Muscle of arm (tissue), 14 donors: ENCODE measurements at places on chromosomes 1 and 21. TPM values are rescaled to one million over a fixed set of nuclear protein-coding genes. Genes with fewer than 3 reads are reported as not detected.

Gene CFHR3
- 10.5 TPM for polyA plus RNA-seq

Gene TEX38
- not detected for polyA plus RNA-seq

Gene C1orf105
- polyA plus RNA-seq = 145 TPM

Gene PDC
- 0.89 TPM for polyA plus RNA-seq

Gene SERPINC1
- 0.37 TPM for polyA plus RNA-seq

Gene AKR7A2
- polyA plus RNA-seq = 47.7 TPM

Gene PRAMEF11
- polyA plus RNA-seq = not detected

Gene IARS2
- 52.2 TPM for polyA plus RNA-seq

- no peak for DNase-seq
Observed at GRCh38 chr1:77977989-77978292, 931 bp downstream of the FUBP1 start.

DNA sequence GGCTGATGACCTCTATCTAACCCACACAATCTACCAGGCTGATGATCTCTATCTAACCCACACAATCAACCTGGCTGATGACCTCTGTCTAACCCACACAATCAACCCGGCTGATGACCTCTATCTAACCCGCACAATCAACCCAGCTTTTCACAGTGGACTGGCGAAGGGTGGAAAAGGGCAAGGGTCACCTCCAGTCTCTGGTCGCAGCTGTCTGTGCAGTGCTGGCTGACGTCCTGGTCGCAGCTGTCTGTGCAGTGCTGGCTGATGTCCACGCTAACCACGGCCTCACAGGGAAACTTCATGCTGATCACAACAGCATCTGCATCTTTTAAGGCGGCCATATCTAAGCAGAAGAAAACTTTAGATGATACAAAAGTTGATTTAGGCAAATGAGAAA is 12.2 kb upstream of the CCDC27 start:
- no peak for DNase-seq

GRCh38 chr1:203823306-203823705 is 27.9 kb downstream of the ZBED6 start:
- no peak for DNase-seq

DNA sequence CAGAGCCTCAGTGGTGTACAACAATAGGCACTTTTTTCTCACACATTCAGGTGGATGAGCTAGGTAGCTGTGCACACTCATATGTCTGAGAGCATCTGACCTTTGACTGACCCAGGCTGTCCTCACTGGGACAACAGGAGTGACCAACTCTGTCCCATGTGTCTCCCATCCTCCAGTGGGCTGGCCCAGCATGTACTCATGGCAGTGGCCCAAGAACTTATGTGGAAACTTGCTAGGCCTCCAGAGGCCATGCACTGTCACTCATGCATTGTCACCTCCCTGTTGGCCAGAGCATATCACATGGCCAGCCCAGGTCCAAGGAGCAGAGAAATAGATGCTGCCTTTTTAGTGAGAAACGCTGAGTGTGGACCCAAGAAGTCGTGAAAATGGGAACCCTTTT is 158.8 kb downstream of the IGSF21 start:
- no peak for DNase-seq

DNA sequence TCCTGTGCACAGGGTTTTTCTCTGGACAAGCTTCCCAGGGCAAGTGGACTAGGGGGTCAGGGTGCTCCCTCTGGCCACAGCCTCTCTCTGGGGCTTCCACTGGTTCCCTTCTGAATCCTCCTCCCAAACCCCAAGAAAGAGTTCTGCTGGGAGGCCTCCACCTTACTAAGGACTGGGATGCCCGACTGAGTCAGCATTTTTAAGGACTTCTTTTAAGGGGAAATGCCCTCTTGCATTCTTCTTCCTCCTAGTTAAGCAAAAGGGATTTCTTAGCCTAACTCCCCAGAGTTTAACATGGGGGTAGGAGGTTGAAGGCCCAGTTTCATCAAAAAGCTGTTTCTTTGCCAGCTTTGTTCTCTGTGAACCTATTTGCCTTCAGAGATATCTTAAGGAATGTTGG is 99.7 kb upstream of the KRTAP19-8 start:
- DNase-seq = no peak

- DNase-seq = no peak
Observed at GRCh38 chr1:7004181-7004580, 218.9 kb downstream of the CAMTA1 start.

DNA sequence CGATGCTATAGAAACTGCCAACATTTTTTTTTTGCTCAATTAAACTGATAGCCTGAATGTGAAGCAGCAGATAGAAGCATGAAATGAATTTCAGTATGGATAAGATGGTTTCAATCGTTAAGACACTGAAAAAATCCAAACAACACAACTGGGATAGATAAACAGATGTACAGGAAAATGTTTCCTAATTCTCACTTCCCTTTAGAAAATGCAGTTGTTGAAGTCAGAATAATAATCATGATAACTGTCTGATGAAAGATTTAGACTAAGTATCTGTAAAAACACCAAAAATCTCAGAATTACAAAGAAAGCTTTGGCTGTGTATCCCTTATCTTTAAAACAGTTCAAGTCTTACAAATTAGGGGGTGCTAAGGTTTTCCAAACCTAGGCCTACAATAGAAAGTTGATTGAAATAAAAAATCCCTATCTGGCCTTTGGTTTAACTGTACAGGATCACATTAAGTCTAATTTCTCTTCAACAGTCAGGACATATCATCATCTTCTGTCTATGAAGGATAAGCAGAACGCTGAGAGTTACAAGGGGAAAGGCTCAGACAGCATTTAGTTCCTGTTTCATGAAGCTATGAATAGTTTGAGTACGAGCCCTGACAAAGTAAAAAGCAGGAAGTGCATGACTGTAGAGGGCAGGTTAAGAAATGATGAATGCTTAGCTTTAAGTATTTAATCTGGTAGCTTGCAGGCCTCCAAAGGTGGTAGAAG is 203.2 kb downstream of the APP start:
- DNase-seq = no peak

GRCh38 chr1:154861607-154862094 is 8.4 kb downstream of the KCNN3 start:
- no peak for DNase-seq

- DNase-seq = no peak
Observed at GRCh38 chr1:21639594-21640041, 29.5 kb downstream of the RAP1GAP start.

DNA sequence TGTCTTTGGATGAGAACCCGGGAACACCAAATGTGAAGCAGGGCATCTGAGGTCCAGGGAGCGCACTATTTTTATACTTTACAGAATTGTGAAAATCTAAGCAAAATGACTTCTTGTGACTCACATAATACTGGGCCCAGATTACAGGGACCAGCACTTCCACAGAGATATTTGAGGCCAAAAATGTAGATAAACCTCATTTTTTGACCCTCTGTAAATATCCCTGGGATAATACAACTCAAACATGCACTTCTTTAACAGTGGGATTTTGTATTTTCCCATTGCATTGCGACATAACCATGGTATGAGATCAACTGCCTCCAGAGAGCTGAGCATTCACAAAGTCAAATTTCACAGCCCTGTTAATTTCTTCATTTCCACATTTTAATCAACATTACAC is 289.4 kb upstream of the ADGRL4 start:
- no peak for DNase-seq

DNA sequence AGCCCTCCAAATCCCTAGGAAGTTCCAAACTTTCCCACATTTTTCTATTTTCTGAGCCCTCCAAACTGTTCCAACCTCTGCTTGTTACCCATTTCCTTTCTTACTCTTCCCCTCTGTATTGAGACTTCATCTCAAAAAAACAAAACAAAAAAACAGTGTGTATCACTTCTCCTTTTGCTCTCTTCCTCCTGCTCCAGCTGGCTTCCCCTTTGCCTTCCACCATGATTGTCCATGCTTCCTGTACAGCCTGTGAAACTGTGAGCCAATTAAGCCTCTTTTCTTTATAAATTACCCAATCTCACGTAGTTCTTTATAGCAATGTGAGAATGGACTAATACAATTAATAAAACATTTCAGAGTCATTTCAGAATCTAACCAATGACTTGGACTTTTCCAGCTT is 69.6 kb upstream of the KRTAP19-8 start:
- DNase-seq = no peak

DNA sequence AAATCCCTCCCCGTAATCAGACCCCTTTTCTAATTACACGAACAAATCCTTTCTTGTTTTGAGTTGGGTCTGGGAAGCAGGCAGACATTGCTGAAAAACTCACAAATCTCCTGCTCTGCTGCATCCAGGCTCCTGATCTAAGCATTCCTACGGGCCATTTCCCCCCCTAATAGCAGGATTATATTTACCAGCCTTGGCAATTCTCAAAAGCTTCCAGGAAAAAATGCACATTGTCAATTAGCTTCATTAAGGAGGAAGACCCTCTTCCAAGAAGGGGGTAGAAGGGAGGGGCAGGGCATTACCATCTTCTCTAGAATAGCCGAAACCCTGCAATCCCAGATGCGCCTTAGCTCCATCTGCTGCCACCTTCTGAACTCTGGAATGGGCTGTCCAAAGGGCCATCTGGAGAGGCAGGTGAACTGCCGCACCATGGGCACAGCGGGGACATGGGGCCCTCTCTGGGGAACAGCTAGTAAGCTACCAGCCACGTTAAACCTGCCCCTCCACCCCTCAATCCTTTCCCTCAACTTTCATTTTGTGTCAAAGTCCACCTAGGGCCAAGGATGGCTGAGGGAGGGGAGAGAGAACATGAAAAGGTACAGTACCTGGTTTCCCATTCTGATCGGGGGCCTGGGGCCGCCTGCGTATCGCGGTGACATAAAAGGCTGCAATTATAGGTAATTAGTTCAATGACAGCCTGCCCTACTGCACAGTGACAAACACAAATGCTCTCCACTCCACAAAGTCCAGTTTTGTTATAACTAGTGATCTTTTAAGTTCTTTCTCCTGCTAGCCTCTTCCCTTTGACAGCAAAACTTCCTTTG is 56.8 kb downstream of the MRPL37 start:
- DNase-seq = no peak

GRCh38 chr21:37452227-37452626 is 85.7 kb downstream of the DYRK1A start:
- peak; percentile 58 for DNase-seq

- no peak for DNase-seq
Observed at GRCh38 chr1:95286479-95286878, 52.5 kb downstream of the RWDD3 start.

GRCh38 chr1:205316161-205316566 is 5.4 kb downstream of the NUAK2 start:
- no peak for DNase-seq

DNA sequence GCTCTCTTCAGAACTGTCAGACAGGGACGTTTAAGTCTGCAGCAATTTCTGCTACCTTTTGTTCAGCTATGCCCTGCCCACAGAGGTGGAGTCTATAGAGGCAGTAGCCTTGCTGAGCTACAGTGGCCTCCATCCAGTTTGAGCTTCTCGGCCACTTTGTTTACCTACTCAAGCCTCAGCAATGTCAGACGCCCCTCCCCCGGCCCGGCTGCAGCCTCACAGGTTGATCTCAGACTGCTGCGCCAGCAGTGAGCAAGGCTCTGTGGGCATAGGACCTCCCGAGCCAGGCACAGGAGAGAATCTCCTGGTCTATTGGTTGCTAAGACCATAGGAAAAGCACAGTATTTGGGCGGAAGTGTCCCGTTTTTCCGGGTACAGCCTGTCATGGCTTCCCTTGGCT is 89.9 kb upstream of the PDC start:
- no peak for DNase-seq

DNA sequence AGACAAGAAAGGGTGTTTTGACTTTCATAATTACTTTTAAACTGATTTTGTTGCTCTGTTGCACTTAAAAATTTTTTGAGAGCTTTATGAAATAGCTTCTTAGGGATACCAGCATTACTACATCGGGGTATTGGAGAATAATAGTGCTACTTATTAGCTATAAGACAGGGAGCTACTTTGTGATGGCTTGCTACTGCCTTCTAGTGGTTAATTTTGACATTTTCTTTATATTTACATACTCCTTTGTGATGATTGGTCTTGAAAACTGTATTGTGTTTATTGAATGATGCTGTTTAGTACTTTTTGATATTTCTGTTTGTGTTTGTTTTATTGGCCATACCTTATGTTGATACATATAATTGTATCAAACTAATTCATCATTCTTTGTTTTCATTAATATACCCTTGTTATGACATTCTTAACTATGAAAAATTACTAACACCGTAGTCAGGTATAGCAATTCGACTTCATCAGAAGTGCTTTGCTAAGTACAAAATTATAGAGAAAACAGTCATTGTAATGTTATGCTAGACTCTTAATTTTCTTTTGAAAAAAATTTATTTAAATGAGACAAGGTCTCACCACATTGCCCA is 85.5 kb downstream of the CLIC4 start:
- DNase-seq = peak; percentile 66

- no peak for DNase-seq
Observed at GRCh38 chr1:31617218-31617915, at the start of gene HCRTR1. TSS of gene HCRTR1 (plus strand) at chr1:31617689. CDS start at chr1:31619193, 1,504 bp downstream.

DNA sequence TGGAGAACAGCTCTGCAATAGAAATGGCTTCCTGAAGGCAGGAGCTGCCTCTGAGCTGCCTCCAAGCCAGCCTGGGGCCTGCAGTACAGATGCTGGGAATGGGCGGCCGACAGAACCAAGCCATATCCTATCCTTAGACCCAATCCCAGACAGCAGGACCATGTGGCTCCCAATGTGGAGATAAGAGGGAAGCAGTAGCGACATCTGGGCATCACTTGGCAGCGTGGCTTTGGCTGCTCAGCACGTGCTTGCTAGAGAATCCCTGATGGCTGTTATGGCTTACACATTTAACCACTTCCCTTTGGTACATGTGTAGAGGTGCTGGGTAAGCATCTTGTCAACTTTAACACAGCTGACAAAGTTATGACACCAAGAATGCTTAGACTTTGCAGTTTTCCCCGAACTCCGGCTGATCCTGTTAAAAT is 87.7 kb downstream of the MAN1C1 start:
- DNase-seq = peak; percentile 43
